Activated CD8-positive, alpha-beta T cell treated with anti-CD3 and anti-CD28 coated beads for 36 hours (primary cell): ENCODE measurements at places on chromosomes 5 and 9. TPM values are rescaled to one million over a fixed set of nuclear protein-coding genes. Genes with fewer than 3 reads are reported as not detected.

Gene HRCT1
- not detected for total RNA-seq

DNA sequence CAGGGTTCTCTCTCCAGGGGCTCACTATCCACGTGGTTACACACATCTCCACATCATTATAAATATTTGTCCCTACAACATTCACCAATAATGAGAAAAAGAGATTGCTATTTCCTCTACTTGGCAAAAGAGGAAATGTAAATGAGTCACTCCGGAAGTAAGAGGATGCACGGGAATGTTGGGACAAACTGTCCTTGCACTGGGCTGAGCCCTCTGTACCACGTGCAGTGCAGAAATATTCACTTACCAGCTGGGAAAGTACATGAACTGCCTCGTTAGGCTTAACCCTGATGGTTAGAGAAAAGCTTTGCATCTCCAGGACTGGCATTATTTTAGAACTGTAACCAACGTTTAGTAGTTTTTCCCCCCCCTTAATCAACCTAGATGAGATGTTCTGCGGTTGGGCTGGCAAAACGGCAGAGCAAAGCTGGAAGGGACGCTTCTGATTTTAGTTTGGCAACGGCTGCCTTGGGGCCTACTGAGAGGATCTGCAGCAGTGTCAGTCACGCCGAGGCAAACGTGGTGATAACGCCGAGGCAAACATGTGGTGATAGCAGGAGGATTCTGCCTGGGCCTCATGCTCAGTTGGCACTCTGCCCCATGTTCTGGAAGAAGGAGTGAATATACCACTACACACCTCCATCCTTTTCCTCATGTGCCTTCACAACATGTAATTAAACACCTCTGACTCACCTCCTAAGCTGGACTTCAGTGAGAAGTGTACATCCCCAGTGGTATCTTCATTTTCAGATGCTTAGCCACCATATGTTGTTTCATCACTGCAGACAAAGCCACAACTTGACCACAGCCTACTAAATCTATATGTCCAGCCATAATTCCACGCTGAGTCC, 661.4 kb upstream of the KLF4 start:
- H3K4me3 ChIP-seq, result no peak overlapping the region
- no peaks in the 10 kb centered on the region for H3K4me1 ChIP-seq
- H3K36me3 ChIP-seq, result no peaks in the 10 kb centered on the region
- no peak for DNase-seq
- H3K27me3 ChIP-seq, result no peaks in the 10 kb centered on the region

- no peak overlapping the region for H3K27ac ChIP-seq
- DNase-seq, result no peak
- H3K4me3 ChIP-seq, result no peak overlapping the region
- no peaks in the 10 kb centered on the region for H3K36me3 ChIP-seq
- no peaks in the 10 kb centered on the region for H3K4me1 ChIP-seq
These were observed 30.0 kb upstream of the LPCAT1 start for GRCh38 chr5:1553539-1554409.

Gene SLC25A2
- 0.25 TPM for total RNA-seq

Gene FAT2
- total RNA-seq, result not detected
